Stimulated activated CD8-positive, alpha-beta memory T cell treated with anti-CD3 and anti-CD28 coated beads, Interleukin-15, amount 100 ng/mL, for 24 hours (primary cell): ENCODE measurements at places on chromosomes 6 and 20.

- no peak for DNase-seq
Observed at GRCh38 chr6:170374571-170375444, 68.2 kb downstream of the FAM120B start.

- no peak for DNase-seq
Observed at GRCh38 chr20:57772349-57772964, 62.6 kb upstream of the PMEPA1 start.

- no peak for DNase-seq
Observed at GRCh38 chr6:47187893-47188587, 121.7 kb downstream of the TNFRSF21 start.

DNA sequence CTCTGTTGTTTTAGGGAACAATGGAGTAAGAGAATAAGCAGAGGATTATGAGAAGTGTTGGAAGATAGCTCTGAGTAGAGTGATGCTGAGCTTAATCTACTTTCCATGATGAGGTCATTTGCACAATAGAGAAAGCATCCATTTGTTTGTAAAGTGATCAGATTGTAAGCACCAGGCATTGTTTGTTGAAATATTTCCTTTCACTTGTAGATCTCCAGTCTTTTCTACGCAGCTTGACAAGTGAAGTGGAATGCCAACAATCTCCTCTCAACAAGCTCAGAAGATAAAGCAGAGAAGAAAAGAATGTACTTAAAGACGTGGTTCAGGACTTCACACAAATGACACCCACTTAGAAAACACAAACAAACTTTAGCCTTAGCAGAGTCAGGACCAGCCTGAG is 80.1 kb upstream of the MARCKS start:
- DNase-seq: no peak

GRCh38 chr20:63457737-63458136 is 14.7 kb downstream of the KCNQ2 start:
- no peak for DNase-seq

DNA sequence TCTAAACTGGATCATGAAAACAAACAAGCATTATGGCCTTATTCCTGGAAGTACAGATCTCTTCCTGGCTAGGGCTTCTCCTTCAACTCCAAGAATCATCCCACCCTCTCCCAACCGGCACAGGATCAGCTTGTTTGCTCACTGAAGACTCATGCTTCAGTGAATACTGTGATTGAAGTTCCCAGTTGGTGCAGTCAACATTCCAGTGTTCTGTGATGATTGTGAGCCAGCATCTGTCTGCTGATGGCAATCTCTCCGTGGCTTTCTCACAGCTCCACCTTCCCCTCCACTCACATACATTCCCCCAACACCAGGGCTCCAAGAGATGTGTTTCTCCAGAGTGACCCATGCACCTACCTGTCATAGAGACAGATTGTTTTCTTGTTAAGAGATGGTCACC is 421.3 kb upstream of the BTBD3 start:
- no peak for DNase-seq

GRCh38 chr6:81752921-81753710 is 635 bp upstream of the TENT5A start:
- no peak for DNase-seq

DNA sequence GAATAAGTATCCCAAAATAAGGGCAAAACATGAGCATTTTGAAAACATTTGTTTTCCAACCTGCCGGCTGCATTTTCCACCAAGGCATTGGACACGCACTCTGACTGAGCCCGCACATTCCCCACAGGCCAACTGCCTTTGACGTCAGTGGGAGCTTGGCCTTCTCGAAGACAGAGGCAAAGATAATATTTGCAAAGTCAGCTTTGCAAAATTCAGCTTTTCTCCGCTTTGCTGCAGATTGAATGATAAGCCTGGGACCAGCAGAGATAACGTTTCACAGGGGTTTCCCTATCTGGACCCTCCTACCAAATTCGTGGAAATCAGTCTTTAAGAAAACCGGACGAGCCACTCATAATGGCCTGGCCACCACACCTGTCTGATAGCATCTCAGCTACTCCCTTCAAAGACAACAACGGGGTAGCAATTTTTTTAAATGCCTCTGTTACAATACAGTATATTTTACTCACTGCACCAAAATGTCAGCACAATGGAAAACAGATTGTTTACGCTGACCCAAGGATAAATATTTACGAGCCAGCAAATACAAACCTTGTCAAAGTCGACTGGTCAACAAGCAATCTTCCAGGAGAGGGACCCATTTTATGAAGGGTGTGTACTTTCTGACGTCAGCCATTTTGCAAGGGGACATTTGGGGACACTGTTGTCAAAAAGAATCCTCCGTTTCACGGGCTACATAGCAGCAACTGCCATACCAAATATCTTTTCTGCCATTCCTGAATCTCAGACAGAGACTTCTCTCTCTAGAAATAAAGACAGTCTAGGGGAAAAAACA is 100.5 kb downstream of the TFAP2A start:
- DNase-seq: no peak

GRCh38 chr6:44297063-44298038 is 15.8 kb downstream of the AARS2 start:
- peak; percentile 24 for DNase-seq
